Effector CD4-positive, alpha-beta T cell (primary cell): ENCODE measurements at places on chromosomes 2 and 18.

DNA sequence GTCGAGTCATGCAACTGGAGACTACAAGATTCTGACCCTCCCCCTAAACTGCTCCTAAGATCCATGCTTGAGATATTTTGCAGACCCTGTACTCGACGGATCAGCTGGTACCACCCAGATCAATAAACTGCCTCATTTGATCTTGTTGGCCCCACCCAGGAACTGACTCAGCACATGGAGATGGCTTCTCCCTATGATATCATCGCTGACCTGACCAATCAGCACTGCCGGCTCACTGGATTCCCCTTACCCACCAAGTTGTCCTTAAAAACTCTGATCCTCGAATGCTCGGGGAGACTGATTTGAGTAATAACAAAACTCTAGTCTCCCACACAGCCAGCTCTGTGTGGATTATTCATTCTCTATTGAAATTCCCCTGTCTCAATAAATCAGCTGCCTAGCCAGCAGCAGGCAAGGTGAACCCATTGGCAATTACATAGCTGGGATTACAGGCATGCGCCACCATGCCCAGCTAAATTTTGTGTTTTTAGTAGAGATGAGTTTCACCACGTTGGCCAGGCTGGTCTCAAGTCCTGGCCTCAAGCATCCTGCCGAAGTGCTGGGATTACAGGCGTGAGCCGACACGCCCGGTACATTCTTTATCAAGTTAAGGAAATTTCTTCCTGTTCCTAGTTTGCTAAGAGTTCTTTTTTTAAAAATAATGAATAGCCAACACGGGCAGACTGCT lies 43.6 kb downstream of the VPS54 start:
- no peak for DNase-seq

GRCh38 chr2:2843969-2844548 lies 513.0 kb upstream of the MYT1L start:
- no peak for DNase-seq

GRCh38 chr18:27226556-27227075 lies 41.5 kb upstream of the CHST9 start:
- no peak for DNase-seq

DNA sequence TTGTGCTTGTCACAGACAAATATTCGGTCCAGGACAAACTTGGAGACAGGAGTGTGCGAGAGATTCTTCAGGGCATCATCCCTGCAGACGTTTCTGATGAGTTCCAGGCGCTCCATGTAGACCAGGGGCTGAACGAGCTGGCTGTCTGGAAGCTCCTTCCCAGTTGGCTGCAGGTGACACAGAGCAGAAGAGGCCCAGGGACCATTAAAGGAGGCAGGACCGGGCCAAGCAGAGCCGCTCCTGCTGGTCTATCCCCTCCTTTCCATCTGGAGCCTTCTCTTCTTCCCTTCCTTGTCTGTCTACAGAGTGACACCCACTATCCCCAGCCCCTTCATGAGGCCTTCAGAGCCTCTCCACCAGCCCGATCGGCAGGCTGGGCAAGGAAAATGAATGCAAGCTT lies 19.5 kb downstream of the CHST10 start:
- DNase-seq: no peak

- no peak for DNase-seq
Measured at GRCh38 chr18:23956483-23956882, 58.1 kb upstream of the TTC39C start.
